ENCODE measurements at places on chromosomes 4 and X.

GRCh38 chr4:93645120-93645519, 183.4 kb upstream of the ATOH1 start:
- no peak for DNase-seq

DNA sequence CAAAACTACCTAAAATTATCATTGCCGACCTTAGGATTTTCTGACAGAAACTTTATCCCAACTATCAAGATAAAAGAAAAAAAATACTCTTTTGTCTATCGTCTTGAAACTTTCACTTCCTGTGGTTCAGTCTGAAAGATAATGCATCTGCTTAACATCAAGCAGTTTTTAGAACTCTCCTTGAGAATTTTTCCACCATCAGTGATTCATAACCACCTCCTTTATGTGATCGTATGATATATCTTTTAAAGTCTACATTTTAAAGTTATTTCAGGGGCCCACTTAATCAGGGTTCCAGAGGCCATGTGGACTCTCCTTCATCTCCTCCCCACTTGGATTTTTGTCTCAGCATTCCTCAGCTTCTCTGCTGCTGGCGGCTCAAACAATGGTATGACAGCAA, 272.8 kb upstream of the TENM3 start:
- no peak for DNase-seq

DNA sequence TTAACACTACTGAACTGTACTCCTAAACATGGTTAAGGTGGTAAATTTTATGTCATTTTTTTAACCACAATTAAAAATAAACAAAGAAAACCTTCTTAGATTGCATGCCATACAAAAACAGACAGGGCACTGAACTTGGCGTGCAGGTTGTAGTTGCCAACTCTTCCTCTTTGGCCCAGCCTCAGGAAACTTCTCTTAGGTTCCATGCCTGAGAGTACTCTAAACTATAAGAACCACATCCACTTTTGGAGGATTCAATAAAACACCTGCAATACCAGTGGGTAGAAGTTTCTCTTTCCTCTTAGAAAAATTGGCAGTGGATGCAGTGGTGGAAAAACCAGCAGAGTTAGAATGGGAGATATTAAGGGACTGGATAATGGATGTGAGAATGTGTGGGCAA, 103.4 kb downstream of the LUZP4 start:
- no peak for DNase-seq

- DNase-seq: no peak
Measured at GRCh38 chrX:45850197-45850774, 649.6 kb upstream of the DIPK2B start.

DNA sequence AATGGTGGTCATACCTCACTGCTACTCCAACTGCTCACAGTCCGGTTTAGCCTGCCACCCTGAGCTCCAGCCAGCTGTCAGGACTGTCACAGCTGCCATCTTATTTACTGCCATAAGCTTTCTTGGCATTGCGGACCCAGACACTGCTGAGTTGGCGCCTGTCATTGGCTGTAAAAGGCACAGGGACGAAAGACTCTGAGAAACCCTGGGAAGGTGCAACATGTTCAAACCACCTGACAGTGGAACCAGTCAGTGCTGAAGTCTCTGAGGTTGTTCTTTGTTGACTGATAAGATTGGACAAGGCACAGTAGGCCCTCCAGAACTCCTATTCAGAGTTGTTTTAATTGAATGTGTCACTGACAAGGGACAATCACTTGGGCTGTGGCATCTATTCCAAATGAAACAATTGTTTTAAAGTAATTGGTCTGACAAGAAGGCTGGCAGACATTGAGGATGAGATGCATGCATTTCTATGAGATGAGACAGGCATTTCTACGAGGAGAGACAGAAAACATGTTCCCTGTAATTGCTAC, 927.8 kb downstream of the STPG2 start:
- no peak for DNase-seq

DNA sequence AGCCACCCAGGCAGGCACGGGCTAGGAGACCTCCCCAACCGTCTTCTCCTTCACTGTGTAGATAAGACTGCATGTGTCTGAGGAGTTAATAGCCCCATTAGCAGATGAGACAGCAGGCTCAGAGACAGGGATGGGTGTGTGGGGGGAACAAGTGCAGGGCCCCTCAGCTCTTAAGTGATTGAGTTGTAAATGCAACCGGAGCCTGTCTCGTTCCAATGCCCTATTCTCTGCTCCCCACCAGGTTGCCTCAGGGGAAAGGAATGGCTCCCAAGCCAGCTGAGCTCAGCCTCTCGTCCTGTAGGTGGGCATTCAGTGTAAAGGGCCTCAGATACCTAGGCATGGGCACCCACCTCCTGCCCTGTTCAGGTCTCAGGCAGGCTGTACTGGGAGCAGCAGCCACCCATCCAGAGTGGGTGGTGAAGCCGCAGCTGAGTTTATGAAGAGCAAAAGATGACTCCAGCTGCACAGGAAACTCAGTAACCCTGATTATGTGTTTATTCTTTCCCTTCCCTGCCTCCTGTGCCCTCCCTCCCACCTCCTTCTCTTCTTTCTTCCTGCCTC, 87.3 kb downstream of the PJA1 start:
- peak; percentile 10 for DNase-seq

DNA sequence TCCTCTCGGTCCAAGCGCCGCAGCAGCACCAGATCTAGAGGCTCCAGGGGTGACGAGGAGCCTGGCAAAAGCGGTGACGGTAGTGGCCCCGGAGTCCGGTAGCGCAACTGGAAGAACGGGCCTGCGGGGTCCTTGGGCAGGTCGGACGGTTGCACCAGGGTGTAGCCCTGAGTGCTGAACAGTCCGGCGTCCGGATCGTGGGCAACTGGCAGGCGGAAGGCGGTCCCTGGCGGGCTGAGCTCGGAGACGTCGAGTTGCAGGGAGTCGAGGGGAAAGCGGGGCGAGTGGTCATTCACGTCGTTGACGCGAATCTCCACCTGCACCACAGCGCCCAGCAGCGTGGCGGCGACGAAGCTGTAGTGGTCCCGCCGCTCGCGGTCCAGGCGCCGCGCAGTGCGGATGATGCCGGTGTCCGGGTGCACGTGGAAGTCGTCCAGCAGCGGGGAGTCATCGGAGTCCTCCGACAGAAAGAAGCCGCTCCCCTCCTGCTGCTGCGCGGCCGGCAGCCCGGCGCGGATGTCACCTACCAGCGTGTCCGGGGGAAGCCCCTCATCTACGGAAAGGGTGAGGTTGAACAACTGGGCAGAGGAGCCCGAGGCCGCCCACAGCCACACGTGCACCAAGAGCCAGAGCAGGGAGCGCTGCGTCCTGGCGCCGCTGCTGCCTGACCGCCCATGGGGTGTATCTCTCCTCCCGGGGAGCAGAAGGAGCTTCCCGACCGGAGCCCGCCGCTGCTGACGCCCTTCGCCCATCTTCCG, 837 bp downstream of the DCHS2 start:
- DNase-seq: no peak

DNA sequence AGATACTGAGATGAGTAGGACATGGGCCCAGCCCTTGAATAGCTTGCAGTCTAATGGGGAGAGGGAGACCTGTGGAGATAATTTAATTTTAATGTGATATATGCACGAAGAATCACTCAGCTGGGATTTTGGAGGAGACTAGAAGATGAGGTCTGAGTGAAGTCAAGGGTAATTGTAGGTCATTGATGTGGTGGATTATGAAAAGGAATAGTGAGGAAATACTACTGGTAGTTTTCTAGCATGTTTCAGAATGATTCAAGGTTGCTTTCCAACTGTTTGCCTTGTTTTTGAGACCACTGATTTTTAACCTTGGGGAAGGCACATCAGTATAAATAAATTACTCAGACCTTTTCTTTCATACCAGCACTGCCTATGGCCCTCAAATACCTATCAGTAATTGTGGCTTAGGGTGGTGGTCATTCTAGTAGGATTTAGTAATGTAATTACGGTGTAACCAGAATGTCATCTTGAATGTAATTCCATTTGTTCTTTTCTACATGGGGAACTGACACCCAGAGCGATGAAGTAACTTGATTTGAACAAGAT, 25.6 kb downstream of the PTTG2 start:
- DNase-seq: no peak

- DNase-seq: no peak
Measured at GRCh38 chrX:140510895-140511295, 6.0 kb upstream of the SOX3 start.

DNA sequence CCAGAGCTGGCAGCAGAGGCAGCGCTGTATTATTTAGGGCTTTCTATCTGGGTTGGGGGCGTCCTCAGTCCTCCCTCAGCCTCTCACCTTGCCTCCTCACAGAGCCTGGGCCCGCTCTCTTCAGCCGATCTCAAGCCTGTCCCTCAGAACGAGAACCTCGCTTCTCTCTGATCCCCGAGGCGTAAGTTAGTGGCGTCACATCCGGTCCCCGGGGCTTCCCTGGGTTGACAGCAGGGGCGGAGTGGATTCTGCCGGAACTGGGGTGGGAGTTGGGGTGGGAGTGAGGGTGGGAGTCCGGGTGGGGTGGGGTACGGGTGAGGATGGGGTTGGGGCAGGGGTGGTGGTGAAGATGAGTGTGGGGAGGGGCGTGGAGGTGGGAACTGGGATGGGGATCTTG, at the start of gene MAGEA10:
Gene MAGEA10, minus strand, starts transcription at position 190 of the 397 bp plus-strand sequence. CDS start 2,957 bp downstream, outside the sequence.
- no peak for DNase-seq

- no peak for DNase-seq
Measured at GRCh38 chr4:53023677-53024299, 161.7 kb downstream of the RASL11B start.

- peak; percentile 55 for DNase-seq
Measured at GRCh38 chr4:85084371-85085094, 118.0 kb upstream of the WDFY3 start.

DNA sequence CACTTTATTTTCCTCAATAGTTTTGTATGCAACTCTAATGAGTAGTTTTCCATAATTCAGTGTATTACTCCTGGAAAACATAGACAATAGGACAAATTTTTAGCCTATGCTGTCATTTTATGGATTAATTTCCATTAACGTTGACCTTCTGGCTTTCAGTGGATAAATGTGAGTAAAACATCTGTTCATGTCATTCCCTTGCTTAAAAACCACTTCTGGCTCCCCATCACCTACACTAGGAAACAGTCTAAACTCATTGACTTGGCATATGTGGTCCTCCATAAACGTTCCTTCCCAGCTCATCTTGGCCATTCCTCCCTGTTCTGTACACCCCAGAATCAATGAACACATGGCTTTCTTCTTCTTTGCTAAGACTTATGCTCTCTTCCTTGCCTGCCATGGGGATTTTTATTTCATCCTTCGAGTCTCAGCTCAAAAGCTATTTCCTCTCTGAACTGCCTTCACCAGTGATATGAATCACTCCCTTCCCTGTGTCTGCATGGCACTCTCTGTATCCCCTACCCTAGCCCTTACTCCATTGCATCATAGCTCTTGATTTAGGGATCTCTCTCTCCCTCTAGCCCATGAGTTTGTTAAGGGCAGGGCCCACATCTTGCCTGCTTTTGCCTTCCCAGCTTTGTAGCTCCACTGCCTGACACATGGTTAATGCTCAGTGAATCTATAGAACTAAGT, 34.8 kb downstream of the DOCK11 start:
- no peak for DNase-seq

DNA sequence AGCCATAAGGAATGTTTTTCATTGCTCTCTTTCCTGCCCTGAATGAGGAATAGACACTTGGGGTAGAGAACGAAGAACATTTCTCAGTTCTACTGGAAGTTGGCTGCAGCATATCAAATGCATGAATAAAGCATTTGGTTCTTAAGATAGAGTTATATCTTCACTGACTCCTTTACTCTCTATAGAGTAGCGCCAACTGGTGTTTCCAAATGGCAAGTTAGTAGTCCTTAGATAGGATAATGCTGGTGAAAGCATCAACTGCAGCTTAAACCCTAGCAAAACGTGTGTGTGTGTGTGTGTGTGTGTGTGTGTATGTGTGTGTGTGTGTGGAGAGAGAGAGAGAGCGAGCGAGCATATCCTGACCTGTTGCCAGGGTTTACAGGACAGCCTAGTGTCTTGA, 62.2 kb upstream of the FRMPD4 start:
- no peak for DNase-seq

- no peak for DNase-seq
Measured at GRCh38 chrX:9765737-9766097, at the start of gene GPR143. Gene GPR143 (minus strand): TSS chrX:9765847. CDS start chrX:9765817, 30 bp downstream.

DNA sequence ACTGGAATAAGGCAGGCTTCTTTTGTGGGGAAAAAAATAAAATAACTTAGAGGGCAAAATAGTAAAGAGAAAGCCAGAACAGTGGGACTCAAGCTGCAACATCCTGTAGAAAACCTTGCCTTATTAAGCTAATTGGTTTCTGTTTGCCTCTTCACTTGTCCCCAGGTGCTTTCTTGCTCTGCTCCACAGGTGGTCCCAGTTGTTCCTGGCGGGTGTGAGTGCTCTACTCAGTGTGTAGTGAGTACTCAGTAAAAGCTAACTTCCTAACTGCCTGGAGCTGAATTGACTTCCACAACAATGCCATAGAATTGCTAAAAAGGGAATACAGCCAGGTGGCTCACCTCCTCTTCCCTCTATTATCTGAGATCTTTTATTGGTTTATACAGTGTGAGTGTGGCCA, 930.2 kb downstream of the C4orf33 start:
- no peak for DNase-seq

- no peak for DNase-seq
Measured at GRCh38 chrX:83860846-83861245, at the start of gene CYLC1. Gene CYLC1 (plus strand): TSS chrX:83861146. CDS start chrX:83861183, 37 bp downstream.

GRCh38 chrX:16807548-16807947, 21.3 kb downstream of the TXLNG start:
- no peak for DNase-seq

DNA sequence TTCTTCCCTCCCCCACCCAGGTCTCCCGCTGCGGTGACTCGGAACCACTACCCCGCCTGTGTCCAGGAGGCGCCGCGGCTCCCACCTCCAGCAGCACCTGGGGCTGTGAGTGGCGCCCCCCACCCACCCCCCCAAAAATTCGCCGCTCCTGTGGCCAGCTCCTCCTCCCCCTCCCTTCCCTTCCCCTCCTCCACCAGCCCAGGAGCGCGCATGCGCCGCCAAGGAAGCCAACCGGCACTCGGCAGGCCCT, 278 bp downstream of the CLOCK start:
- DNase-seq: no peak

- no peak for DNase-seq
Measured at GRCh38 chrX:12434493-12434892, 296.2 kb downstream of the FRMPD4 start.

GRCh38 chr4:6502747-6503465, 30.5 kb upstream of the PPP2R2C start:
- no peak for DNase-seq

DNA sequence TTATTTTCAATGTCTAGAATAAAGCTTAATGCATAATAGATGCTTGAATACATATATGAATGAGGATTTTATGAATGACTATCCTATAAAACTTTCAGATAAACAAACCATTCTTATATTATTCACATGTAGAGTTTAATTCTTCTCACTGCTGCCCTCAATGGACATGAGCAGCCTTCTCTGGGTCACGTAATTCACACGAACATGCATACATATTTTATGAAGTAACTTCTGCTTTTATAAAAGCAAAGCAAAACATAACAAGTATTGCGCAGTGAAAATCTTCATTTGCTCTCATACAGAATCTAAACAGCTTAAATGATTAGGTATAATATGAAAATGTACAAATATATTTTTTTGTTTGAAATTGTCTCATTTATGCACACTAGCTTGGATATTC, 116.7 kb downstream of the TMA16 start:
- no peak for DNase-seq

All from hematopoietic multipotent progenitor cell treated with erythropoietin and hydrocortisone succinate and interleukin-3 and kit ligand, for 8 days (in vitro differentiated cells).